NCI-H187 treated with DMSO at 0.1 percent for 48 hours (cell line): ENCODE measurements at places on chromosomes 16 and 17.

DNA sequence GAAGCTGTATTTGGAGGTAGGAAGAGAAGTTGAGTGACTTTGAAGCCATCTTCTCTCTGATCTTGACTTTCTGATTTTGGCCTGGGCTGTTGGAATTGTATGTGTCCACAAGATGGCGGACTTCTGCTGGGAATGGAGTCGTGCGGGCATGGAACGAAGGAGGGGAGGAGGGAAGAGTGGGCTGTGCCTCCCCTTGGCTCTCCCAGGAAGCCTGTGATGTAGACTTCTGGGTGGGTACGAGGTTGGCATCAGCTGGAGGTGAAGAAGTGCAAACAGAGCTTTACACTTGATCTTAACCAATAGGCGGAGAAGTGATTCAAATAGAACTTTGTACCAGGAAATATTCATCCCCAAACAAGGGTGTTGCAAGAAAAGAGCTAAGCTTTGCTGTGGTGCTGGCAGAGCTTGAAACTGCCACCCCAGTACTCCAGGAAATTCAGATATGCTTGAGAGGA is 7.4 kb upstream of the TMEM220 start:
- no peak for DNase-seq

DNA sequence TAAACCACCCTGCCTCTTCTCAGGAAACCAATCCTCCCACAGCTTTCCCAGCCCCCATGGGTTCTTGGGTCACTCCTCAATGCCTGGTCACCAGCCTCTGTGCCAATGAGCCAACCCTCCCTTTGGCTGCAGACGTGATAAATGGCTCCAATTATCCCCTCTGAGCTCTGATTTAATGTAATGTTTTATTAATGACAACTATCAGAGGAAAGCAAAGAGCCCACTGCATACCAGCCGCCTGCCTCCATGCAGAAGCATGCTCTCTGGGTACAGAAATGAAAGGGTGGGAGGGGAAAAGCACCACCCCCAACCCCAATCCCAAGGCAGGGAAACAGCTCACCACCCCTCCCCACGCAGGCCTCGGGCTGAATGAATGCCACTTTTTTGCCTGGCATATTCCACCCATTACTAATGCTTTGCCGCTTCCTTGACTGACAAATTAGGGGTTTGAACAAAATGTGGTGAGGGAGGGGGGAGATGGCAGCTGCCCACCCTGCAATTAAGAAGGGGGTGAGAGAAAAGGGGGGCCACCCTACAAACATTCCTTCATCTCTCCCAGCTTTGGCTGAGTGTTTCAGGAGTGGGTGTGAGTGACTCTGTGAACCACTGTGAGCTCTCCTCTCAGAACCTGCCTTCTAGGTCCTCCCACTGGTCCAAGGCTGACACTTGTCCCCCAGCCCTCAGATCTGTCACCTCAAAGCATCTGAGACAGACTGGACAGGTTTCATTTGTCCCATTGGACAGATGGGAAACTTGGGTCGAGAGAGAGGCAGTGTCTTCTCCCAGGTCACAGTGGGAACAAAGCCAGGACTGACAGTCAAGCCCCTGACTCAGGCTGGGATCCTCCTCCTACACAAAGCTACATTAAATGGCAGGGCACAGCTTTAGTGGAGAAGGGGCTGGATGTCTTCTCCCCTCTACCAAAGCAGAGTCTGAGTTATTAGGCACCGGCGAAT is 161.5 kb downstream of the TMEM132E start:
- no peak for DNase-seq

DNA sequence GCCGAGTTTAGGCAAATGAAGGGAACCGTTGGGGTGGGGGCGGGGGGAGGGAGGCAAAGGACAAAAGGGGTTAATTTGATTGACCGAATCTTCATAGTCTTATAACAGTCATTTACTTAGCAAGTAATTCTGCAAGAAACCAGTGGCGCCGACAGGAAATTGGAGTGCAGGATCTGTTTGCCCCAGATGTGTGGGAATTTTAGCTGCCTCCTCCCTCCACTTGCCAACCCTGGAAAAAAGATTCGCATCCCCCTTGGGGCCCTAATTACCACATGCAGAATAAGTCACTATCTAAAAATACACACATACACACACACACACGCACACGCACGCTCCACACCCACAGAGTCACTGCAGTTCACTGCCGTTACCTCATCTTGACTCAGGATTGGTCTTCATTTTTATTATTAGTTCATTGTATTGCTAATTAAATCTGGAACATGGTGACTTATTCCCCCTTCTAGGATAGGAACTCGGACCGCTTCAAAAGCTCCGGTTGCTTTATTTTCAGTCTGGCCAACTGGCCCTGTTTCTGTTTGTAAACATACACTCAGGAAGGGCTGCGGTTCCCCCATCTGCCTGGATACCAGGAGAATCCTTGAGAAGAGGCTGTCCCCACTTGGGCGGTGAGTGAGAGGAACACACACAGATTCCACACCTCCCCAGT is 241.6 kb upstream of the SALL1 start:
- DNase-seq: no peak

- no peak for DNase-seq
Observed at GRCh38 chr16:80527297-80527696, 13.5 kb upstream of the DYNLRB2 start.

- DNase-seq: no peak
Observed at GRCh38 chr16:85869785-85870558, 29.0 kb upstream of the IRF8 start.

GRCh38 chr17:17559164-17559563 is 32.3 kb downstream of the PEMT start:
- no peak for DNase-seq

DNA sequence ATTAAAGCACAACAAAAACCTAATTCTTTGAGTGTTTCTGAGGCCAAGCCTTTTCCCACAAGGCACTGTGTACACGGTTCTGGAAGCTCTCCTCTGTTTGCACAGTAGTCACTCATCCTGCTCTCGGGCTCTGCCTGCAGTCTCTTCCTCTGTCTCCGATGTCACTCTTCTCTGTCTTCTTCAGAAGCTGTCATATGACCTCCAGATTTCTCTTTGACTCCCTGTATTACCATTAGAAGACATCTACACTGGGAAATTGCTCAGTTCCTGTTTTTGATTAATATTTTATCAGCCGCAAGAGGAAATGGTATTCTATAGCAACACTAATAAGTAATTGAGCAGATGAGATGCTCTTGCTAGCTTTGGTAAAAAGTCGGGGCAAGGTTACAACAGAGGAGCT is 422.9 kb downstream of the WWOX start:
- DNase-seq: no peak

- no peak for DNase-seq
Observed at GRCh38 chr17:4407216-4407615, 26.5 kb upstream of the SPNS3 start.

DNA sequence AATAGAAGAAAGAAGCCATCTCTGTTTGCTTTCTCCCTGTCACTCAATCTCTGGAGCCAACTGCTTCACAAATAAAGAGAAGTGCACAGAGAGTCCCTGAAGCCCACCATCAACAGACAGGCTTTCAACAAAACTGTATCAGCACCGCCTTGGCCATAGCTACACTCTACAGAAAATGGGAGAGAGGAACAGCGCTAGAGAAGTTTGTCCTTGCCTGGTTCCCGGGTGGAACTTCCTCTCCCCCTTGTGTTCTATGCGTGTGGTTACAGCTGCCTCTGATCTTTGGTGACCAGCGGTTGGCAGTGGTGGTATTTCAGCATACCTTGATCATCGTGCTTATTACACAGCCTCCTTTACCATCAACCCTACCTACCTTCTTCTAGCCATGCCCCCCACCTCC is 91.4 kb upstream of the CCL2 start:
- no peak for DNase-seq
